Renal cortex interstitium (tissue), 15 donors: ENCODE measurements at places on chromosomes 11 and 22. TPM values are rescaled to one million over a fixed set of nuclear protein-coding genes. Genes with fewer than 3 reads are reported as not detected.

DNA sequence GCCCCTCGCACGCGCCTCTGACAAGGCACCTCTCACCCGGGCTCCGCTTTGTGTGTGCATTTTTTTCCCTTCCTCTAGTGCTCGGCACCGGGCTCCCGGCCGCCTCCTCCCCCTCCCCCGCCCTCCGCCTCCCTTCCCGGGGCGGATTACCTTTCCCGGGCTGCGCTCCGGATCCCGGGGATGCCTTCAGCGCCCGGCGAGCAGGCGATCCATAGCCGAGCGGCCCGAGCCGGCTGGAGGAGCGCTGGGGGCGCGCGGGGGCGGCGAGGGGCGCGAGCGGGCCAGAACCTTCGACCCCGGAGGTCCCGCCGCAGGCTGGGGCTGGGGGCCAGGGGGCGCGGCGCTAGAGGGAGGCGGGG lies 282 bp downstream of the MPPED2 start:
- DNase-seq = no peak

GRCh38 chr22:37564111-37564711 lies 3.9 kb downstream of the CDC42EP1 start:
- DNase-seq = peak; percentile 72

- DNase-seq = no peak
These were observed 21.6 kb upstream of the FXYD6 start for GRCh38 chr11:117898059-117898458.

The CCDC81 gene
- polyA plus RNA-seq = 0.98 TPM
